Muscle of leg (tissue), 16 donors: ENCODE measurements at places on chromosomes 5 and 9. TPM values are rescaled to one million over a fixed set of nuclear protein-coding genes. Genes with fewer than 3 reads are reported as not detected.

DNA sequence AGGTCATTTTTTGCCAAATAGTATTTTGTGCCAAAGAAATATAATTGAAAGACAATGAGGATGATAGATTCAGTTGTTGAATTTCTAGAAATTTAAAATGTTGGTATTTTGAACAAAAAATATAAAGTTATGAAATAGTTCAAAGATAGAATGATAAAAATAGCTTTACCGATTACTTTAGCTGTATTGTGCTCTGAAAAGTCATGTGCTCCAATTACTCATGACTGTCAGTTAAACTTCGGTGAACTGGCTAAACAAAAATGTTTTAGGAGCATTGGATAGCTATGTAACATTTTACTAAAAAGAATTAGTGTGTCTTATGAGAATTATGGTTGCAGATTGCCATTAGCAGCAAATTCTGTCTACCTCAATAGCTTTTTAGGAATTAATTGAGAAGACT, 177.3 kb upstream of the VCAN start:
- H3K27ac ChIP-seq, result no peak overlapping the region
- H3K4me3 ChIP-seq, result no peak overlapping the region
- no peak for DNase-seq
- no peaks in the 10 kb centered on the region for H3K27me3 ChIP-seq
- no peaks in the 10 kb centered on the region for H3K4me1 ChIP-seq

- peaks cover 2% of the 10 kb centered on the region for H3K4me1 ChIP-seq
- H3K4me3 ChIP-seq, result no peak overlapping the region
- no peaks in the 10 kb centered on the region for H3K36me3 ChIP-seq
Measured at GRCh38 chr9:96859461-96860198, 5.3 kb upstream of the ZNF782 start.

The WDR5 gene
- total RNA-seq, result 25.1 TPM

GRCh38 chr5:141492168-141492885, 3.4 kb downstream of the PCDHGC5 start:
- peaks cover 13% of the 10 kb centered on the region for H3K27me3 ChIP-seq
- H3K36me3 ChIP-seq, result peaks cover 60% of the 10 kb centered on the region
- H3K4me3 ChIP-seq, result no peak overlapping the region

The SPINK6 gene
- total RNA-seq, result not detected

DNA sequence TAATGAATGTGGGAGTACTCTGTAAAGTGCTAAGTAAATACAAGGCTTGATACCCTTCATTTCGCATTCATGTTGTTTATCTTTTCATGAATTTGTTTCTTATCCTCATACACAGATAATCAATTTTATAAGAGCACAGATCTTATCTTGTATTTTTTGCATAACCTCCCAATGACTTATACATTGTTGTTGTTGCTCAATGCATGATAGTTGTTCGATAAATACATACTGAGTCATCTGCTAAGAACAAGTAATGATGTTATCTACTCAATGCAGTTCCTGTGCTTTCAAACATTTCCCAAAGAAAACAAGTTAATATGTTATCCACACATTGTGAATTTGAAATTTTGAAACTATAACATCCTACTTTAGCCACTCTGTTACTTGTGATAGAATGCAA, 60.7 kb downstream of the TAF11L14 start:
- no peaks in the 10 kb centered on the region for H3K27me3 ChIP-seq
- no peaks in the 10 kb centered on the region for H3K36me3 ChIP-seq
- DNase-seq, result no peak
- H3K27ac ChIP-seq, result no peak overlapping the region
- H3K4me1 ChIP-seq, result no peaks in the 10 kb centered on the region

GRCh38 chr9:120424248-120424647, 155.7 kb downstream of the CDK5RAP2 start:
- H3K36me3 ChIP-seq, result peaks cover 38% of the 10 kb centered on the region
- no peaks in the 10 kb centered on the region for H3K4me1 ChIP-seq
- no peak overlapping the region for H3K4me3 ChIP-seq
- no peak overlapping the region for H3K27ac ChIP-seq

DNA sequence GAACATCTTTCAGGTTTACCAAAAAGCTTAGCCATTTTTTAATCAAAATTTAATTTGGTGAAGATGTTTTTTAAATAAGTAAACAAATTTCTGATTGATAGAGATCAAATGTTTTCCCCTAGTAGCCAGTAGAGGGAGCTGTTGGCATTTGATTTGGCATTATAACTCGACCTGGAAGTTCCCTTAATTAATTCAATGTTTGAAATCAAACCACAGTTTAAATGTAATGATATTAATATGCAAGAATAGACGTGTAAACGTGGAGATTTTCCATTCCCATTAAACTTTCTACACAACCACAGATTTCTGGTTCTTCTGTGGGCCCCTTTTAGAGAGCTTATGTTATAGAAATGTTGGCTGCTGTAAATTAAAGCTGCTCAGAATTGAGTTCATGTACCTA, 148.1 kb upstream of the MPDZ start:
- no peaks in the 10 kb centered on the region for H3K27me3 ChIP-seq
- no peak overlapping the region for H3K4me3 ChIP-seq
- peaks cover 13% of the 10 kb centered on the region for H3K4me1 ChIP-seq
- DNase-seq, result peak; percentile 90
- H3K27ac ChIP-seq, result peak overlapping the region; percentile 82

DNA sequence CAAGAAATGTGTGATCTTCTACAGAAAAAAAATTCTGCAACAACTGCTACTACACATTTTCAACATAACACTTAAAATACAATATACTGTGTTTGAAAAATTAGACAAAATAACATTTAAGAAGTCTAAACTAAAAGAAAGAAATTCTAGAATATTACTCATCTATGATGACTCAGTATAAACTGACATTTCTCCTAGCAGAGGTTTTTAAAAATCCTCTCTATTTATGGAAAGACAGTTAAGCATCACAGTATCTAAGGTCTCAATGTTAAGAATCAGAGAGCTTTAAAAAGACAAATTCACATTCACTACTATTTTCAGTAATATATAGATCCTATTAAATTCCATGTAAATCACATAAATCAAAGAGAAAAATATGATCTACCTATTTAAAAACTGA, 61.3 kb downstream of the NR2F1-AS1 start:
- H3K36me3 ChIP-seq, result no peaks in the 10 kb centered on the region
- no peak for DNase-seq
- no peak overlapping the region for H3K27ac ChIP-seq
- H3K4me1 ChIP-seq, result no peaks in the 10 kb centered on the region
- H3K4me3 ChIP-seq, result no peak overlapping the region

- peaks cover 25% of the 10 kb centered on the region for H3K4me1 ChIP-seq
- no peaks in the 10 kb centered on the region for H3K36me3 ChIP-seq
- DNase-seq, result no peak
- peak overlapping the region; percentile 51 for H3K27ac ChIP-seq
- H3K27me3 ChIP-seq, result peaks cover 57% of the 10 kb centered on the region
Measured at GRCh38 chr5:180645274-180646204, 3.9 kb downstream of the FLT4 start.

DNA sequence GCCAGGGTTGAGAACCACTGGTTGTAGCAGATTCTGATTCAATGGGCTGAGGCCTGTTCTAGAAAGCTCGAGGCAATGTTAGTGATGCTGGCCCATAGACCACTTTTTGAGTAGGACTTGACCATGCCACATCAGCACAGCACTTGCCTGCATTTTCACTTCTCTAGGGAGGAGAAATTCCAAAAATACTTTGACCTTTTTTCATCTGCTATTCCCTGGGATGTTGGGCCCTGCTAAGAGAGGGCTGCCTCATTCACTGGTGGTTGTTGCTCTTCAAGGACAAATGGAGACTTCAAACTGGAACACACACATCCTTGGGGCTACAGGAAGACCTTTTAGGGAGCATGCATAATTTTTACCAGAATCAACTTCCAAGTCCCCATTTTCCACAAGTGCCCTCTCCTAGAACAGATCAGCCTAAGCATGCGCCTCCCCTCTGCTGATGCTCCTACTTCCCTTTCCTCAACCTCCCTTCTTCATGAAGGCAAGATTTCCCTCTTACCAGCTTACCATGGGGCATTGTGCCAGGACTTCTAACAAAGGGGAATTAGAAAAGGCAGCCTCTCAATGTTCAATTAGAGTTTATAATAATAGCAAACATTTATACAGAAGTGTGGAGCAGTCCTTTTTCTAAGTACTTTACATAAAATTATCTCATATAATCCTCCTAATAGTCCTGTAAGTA, 12.7 kb upstream of the TGFBI start:
- H3K27ac ChIP-seq, result no peak overlapping the region
- no peaks in the 10 kb centered on the region for H3K36me3 ChIP-seq
- peaks cover 40% of the 10 kb centered on the region for H3K4me1 ChIP-seq
- H3K27me3 ChIP-seq, result no peaks in the 10 kb centered on the region

DNA sequence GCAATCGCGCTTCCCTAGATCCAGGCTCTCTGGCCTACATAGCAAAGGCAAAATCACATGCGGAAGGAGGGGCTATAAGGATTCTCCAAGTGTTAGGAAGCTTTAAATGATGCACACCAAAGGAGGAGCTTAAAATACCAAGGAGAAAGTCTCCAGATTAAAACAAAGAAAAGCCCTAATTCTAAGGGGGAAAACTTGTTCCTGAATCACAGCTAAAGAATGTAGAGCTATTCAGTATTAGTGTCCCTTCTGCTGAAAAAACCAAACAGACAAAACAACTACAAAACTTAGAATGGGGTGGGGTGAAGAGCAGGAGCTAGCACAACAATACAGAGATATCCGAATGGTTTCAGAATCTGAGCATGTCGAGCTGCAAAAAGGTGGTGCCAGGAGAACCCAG, 213.7 kb downstream of the DCP2 start:
- peaks cover 4% of the 10 kb centered on the region for H3K4me1 ChIP-seq
- DNase-seq, result no peak
- H3K27me3 ChIP-seq, result no peaks in the 10 kb centered on the region
- H3K36me3 ChIP-seq, result no peaks in the 10 kb centered on the region
- no peak overlapping the region for H3K27ac ChIP-seq

DNA sequence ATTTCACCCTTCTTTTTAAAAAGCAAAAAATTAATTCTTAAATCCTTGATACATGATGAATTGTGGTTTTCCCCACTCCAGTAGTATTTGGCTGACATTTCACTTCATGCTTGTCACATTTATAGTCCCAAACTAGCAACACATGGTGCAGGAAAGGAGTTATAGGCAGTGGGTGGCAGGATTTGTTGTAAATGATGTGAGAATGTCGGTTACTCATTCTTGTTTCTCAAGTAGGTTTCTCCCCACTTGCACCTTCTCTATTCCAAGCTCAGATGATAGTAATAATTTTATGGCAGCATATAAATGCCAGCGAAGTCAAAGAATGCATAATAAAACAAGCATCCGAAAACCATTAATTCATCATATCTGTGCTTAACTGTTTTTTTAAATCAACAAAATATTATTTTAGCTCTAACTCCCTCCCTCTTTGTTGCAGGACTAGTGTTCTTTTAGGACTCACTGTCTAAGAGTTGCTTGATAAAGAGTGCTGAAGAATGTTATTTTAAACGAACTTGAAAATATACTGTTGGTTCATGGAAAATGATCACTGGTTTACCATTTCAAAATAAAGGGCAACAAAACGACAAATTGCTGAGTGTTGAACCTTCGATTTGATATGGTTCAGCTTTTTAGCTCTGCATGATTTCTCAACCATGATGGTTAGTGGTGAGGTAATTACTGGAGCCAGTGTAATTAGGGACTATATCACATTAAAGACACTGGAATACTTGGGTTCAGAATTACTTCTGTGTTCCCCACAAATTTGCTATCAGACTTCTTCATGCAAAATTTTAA, 88.1 kb upstream of the ADAMTSL1 start:
- H3K36me3 ChIP-seq, result no peaks in the 10 kb centered on the region
- H3K4me1 ChIP-seq, result no peaks in the 10 kb centered on the region
- no peak overlapping the region for H3K27ac ChIP-seq

- H3K27ac ChIP-seq, result no peak overlapping the region
- DNase-seq, result no peak
- H3K27me3 ChIP-seq, result no peaks in the 10 kb centered on the region
- peaks cover 69% of the 10 kb centered on the region for H3K36me3 ChIP-seq
- H3K4me1 ChIP-seq, result no peaks in the 10 kb centered on the region
Measured at GRCh38 chr9:132606066-132606465, 23.7 kb downstream of the BARHL1 start.

The ZNF462 gene
- total RNA-seq, result 18.8 TPM

DNA sequence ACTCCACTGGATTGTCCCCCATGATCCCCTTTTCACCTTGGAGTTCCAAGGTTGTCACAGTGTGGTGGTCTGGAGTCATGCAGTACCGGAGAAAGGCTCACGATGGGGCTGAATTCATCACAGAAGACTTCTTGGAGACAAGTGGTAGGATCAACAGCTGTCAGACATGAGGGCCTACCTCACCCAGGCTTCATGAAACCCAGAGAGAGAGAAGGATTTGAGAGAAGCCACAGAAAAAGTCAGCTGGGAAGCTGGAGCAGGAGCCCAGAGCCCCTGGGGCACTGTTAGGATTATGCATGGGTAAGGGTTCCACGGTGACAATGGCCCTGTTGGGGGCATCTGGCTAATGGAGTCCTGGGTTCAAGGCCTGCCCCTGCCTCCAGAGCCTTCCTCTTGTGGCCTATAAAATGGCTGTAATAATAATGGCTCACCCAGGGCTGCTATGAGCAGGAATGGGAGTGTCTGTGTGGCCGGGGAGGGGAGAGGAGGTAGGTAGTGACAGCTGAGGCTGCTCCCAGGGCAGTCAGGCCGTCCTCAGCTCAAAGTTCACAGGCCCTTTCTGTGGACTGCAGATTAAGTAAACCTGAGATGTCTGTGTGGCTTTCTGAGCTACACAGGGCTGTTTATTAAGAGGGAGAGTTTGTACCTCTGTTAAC, 910 bp downstream of the TRIM14 start:
- H3K4me1 ChIP-seq, result peaks cover 7% of the 10 kb centered on the region
- no peaks in the 10 kb centered on the region for H3K36me3 ChIP-seq
- no peak for DNase-seq
- peak overlapping the region; percentile 54 for H3K4me3 ChIP-seq

The CDX1 gene
- 0.27 TPM for total RNA-seq
